ENCODE measurements at places on chromosomes 11 and 22.

DNA sequence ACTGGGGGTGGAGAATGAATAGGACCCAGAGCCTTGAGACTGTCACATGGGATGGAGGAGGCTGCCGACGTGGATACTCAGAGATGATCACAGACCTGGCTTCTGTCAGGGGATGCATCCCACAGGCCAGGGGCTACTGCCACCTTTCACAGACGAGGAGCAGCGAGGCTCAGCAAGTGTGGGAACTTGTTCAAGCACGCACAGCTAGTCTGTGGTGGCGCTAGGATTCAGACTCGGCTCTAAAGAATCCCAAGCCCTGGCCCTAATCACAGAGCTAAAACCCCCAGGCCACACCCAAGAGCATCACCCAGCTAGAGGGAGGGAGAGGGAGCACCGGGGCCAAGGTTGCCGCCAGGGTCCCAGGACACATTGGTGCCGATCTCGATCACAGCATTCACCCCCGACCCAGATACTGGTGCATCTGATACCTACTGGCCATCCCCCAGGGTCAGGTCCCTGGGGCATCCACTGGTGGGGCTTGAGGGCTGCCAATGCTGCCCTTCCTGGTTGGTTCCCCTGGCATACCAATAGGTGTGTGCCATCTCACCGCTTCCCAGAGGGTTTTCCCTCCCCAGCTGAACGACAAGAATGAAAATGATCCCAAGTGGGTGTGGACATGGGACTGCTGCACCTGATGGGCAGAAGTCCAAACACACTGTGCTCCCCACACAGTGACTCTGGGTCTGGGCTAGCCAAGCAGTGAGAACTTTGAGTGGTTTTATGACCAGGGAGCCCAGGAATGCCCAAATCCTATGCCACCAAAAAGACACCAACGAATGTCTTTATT lies 6.2 kb downstream of the CHST1 start:
- DNase-seq: no peak

DNA sequence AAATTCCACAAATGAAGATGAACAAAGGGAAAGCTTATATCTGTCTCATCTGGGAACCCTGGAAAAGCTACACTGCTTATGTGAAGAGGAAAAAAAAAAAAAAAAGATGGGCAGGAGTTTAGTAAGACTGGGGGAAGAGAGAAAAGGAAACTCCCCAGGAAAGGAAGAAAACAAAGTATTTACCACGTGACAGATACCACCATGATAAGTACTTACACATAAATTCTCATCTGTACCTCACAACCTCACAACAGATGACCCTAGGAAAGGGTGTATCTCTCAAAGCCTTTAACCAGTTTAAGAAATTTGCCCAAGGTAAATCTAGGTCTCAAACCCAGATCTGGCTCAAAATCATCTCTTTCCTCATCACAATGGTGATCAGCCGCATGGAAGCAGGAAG lies 77.1 kb downstream of the GAB2 start:
- no peak for DNase-seq

GRCh38 chr11:120102050-120102863 lies 35.7 kb downstream of the TRIM29 start:
- no peak for DNase-seq

GRCh38 chr11:67302571-67303131 lies 679 bp upstream of the SSH3 start:
- no peak for DNase-seq

Data from HCEC 1CT (cell line).